ENCODE measurements at places on chromosomes 1 and 21. TPM values are rescaled to one million over a fixed set of nuclear protein-coding genes. Genes with fewer than 3 reads are reported as not detected.

DNA sequence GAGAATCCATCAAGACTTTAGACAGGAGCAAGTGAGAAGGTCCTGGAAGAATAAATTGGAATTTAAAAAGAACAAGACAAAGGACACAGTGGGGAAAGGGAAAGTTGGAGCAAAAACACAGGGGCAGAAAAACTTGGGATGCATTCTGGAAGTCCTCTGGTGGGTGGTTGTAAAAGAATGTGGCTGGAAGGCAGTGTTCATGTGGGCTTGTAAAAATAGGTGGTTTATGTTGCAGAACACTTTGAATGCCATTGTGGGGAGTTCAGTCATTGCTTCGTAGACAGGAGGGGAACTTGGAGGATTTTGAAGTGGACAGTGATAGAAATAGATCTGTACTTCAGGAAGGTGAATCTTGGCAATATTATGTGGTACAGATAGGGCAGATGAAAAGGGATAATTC lies 15.2 kb downstream of the KIF1B start:
- no peaks in the 10 kb centered on the region for H3K27me3 ChIP-seq
- no peak for DNase-seq
- no peak overlapping the region for H3K4me3 ChIP-seq
- no peak overlapping the region for H3K27ac ChIP-seq

DNA sequence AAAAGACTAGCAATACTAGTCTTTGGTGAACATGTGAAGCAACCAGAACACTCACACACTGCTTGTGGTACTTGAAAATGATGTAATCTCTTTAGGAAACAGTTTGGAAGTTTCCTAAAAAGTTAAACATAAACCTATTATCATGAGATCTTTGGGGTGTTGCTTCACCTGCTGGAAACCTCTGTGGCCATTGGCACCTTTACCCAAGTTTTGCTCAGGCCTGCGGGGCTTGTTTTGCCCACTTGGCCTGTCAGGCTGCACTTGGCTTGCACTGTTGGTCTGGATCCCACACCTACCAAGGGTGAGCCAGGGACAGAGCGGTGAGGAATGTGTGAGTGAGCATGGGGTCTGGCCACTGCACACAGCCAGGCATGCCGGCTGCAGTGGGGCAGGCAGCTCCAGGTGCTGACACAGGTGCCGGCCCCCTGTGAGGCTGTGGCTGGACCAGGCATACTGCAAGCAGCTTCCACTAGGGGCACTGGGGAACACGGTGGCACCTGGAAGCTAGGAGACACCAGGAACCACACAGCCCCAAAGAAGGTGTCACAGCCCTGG lies 14.4 kb upstream of the FNBP1L start:
- H3K27me3 ChIP-seq: no peaks in the 10 kb centered on the region
- H3K4me1 ChIP-seq: no peaks in the 10 kb centered on the region
- no peaks in the 10 kb centered on the region for H3K36me3 ChIP-seq
- H3K27ac ChIP-seq: no peak overlapping the region
- H3K4me3 ChIP-seq: no peak overlapping the region

- H3K4me1 ChIP-seq: no peaks in the 10 kb centered on the region
- no peak for DNase-seq
- no peaks in the 10 kb centered on the region for H3K36me3 ChIP-seq
These were observed 46.9 kb downstream of the FMO3 start for GRCh38 chr1:171137580-171137979.

Gene KLHDC9
- total RNA-seq: 5.2 TPM

Gene CRP
- 0.93 TPM for total RNA-seq

DNA sequence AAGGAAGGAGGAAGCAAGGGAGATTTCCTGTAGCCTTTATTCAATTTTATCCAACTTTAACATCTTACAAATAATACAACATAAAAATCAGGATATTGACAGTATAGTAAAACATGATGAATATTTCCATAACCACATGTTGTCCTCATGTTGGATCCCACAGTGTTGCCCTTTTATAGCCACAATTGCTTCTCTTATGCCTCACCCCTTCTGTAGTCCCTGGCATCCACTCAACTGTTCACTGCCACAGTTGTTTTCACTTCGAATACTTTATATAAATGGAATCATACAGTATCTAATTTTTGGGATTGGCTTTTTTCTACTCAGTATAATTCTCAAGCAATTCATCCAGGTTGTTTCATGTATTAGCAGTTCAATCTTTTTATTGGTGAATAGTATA lies 44.8 kb downstream of the SRSF11 start:
- H3K4me1 ChIP-seq: no peaks in the 10 kb centered on the region
- H3K4me3 ChIP-seq: no peak overlapping the region
- H3K27me3 ChIP-seq: no peaks in the 10 kb centered on the region
- H3K36me3 ChIP-seq: no peaks in the 10 kb centered on the region
- DNase-seq: no peak
- H3K27ac ChIP-seq: no peak overlapping the region

DNA sequence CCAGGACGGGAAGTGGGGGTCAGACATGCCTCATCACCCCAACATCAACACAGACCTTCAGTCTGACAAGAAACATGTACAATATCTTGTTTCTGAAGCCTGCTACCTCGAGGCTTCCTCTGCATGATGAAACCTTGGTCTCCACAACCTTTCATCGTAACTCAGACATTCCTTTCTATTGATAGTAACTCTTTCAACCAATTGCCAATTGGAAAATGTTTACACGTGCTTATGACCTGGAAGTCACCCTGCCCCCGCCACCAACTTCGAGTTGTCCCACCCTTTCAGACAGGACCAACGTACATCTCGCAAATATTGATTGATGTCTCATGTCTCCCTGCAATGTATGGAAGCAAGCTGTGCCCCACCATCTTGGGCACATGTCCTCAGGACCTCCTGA lies 159.5 kb downstream of the ETS2 start:
- no peak overlapping the region for H3K4me3 ChIP-seq
- no peaks in the 10 kb centered on the region for H3K4me1 ChIP-seq
- no peaks in the 10 kb centered on the region for H3K36me3 ChIP-seq
- H3K27me3 ChIP-seq: no peaks in the 10 kb centered on the region
- DNase-seq: no peak
- no peak overlapping the region for H3K27ac ChIP-seq

GRCh38 chr1:46372431-46372830 lies 21.7 kb upstream of the FAAH start:
- peaks cover 3% of the 10 kb centered on the region for H3K4me1 ChIP-seq
- no peak for DNase-seq
